NCI-H446 treated with DMSO at 0.1 percent for 48 hours (cell line): ENCODE measurements at places on chromosomes 3 and 15.

DNA sequence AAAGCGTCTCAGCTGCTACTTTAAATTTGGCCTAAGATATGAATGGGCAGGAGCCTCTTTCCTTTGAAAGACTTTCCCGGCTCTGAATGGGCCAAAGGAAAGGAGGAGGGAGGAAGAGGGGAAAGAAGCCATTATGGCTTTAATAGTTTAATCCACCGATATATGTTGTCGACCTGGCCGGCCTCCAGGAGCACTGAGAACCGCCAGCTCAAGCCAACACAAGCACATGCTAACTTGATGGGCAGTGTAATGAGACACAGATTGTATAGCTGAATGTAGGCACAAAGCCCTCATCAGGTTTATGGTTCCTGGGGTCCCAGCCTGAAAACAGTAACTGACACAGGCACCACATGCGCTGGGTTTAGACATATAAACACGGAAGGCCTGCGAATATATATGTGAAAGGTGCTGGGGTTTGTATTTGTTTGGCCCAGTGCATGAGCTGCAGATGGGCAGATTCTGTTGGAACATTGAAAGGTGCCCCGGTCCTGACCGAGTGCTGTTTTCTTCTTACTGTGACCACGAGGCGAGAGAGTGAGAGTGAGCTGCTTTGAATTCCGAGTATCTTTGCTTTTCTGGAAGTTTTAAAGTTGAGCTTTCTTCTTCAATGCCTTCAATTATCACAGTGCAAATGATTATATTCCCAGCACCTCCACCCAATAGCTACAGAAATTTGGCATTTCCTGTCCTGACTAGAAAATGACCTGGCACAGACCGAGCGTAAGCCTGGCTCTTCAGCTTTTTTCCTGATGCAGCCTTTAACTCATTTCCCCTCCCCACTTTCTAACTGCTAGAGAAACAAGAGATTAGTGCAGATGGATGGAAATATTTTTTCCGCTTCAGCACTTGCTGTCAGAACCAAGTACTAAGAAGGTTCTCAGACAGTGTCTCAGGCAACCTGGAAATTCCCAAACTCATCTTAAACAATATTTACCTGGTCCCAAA is 267.3 kb downstream of the RORA start:
- no peak for DNase-seq

DNA sequence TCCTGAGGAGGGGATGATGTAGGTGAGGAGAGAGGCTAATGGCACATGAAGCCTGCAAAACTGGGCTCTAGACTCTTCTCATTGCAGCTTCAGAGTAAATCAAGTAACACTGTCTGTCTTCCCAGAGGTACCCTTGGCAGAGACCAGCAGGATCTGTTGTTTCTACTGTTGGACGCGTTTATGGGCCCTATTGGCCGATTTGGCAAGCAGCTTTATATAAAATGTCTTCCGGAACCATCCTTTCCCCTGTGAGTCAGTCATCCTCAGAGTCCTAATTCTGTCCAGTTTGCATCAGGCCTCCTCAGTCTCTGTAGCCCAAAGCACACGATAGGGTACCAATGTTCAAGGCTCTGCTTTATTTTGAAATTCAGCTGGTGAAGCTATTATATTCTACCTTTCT is 325.9 kb downstream of the RORA start:
- no peak for DNase-seq

DNA sequence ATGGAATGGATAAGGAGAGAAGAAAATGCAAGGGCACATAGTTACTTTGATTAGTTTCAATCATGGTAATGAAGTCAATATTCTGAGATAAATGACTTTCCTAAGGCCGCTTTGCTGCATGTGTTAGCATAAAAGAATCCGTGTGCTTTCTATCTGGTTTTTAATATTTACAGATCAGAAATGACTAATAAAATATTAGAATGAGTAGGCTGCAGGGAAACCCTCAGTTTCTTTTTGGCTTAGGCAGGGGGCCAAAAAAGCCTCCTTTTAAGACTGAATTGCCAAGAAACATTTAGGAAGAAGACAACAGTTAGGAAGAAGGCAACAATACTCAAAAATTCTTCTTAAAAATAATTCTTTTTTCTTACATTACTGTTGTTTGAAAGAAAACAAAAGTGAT is 11.6 kb downstream of the NEK11 start:
- DNase-seq: no peak

DNA sequence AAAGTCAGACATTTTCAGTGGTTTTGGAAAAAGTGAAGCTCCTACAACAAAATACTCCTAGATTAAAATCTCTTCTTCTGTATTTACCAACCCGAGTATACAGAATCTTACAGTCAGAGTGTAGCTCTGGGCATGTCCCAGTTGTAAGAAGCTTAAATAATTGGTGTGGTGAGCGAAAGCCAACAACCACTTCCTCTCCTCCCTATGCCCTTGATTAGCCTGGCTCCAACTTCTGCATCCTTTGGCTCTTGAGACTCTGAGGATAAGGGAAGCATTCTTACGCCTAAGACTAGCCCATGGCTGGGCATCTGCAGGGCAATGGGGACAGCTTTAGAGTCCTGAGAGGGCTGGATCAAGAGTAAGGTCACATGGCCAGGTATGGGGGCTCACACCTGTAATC is 25.5 kb downstream of the RFT1 start:
- DNase-seq: no peak

GRCh38 chr3:14265246-14265962 is 86.8 kb downstream of the LSM3 start:
- no peak for DNase-seq

GRCh38 chr3:123313889-123314288 is 112.1 kb downstream of the SEC22A start:
- no peak for DNase-seq

- no peak for DNase-seq
These were observed 17.3 kb upstream of the UBE2E2 start for GRCh38 chr3:23185861-23186260.

DNA sequence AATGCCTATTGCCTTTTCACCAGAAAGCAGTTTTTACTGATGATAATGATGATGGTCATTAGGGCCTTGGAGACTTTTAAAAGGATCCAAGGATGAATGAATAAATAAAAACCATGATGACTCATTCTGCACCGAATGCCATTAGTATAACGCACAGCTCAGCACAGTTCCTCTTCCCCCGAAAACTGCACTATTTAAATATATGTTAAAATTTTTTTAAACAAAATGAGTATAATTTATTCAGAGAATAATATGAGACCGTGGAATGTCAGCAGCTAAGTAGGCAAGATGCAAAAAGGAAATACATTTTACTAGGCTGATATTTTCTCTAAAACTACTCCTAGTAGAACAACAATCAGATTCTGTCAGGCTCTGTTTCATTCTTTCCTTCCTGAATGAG is 83.4 kb upstream of the NANOGP8 start:
- no peak for DNase-seq

- DNase-seq: peak; percentile 63
These were observed 60.5 kb upstream of the ACTC1 start for GRCh38 chr15:34855893-34856292.

- DNase-seq: no peak
These were observed 283.6 kb upstream of the TPM1 start for GRCh38 chr15:62758952-62759349.

GRCh38 chr3:157176934-157177333 is 17.0 kb upstream of the CCNL1 start:
- no peak for DNase-seq

GRCh38 chr3:152524198-152525140 is 255.7 kb downstream of the MBNL1 start:
- no peak for DNase-seq

DNA sequence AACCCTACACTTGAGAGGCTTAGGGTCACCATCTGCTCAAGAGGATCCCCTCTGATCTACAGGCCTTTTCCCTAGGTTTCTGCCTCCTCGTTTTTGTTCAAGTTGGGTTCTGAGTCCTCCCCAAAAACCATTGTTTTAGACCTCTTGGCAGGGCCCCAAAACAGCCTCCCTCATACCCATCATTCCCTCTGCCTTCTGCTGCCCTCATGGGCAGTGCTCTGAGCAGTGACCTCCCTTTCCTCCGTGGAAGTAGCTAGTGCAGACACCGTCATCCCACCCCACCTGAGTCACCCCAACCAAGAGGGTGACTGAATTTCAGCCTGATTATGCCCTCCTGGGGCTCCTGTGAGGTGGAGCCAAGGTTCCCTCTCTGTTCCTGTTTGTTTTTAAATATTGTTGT is 92.0 kb downstream of the RBPMS2 start:
- DNase-seq: no peak

DNA sequence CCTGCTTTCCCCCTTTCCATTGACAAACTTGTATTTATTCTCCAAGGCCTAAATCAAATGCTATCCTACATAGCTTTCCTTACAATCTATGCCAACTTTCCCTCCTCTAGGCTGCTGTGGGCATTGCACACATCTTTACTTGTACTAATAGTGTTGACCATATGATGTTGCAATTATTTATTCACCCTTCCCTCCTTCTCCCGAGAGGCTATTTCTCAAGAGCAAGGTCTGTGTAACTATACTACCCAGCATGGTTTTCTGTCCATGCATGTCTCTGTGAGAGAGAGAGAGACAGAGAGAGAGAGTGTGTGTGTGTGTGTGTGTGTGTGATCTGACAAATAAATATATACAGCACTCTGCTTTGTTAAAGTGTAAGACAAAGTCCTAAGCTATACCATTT is 63.8 kb downstream of the GTPBP8 start:
- no peak for DNase-seq

DNA sequence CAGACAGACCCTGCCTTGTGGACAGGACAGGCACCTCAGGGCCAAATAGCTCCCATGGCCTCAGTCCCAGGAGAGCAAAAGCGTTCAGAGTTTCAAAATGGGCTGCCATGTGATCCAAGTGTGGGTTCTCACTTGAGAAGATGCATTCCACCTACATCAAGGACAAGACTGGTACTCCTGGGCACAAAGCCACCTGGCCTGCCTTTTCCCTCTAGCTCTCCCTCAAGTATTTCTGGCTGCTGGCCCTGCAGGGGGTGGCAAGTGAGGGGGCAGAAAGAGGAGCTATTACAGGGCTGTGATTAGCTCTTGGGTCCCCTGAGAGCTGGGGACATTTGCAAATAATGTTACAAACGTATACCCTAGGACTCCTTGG is 6.5 kb upstream of the COL7A1 start:
- no peak for DNase-seq

DNA sequence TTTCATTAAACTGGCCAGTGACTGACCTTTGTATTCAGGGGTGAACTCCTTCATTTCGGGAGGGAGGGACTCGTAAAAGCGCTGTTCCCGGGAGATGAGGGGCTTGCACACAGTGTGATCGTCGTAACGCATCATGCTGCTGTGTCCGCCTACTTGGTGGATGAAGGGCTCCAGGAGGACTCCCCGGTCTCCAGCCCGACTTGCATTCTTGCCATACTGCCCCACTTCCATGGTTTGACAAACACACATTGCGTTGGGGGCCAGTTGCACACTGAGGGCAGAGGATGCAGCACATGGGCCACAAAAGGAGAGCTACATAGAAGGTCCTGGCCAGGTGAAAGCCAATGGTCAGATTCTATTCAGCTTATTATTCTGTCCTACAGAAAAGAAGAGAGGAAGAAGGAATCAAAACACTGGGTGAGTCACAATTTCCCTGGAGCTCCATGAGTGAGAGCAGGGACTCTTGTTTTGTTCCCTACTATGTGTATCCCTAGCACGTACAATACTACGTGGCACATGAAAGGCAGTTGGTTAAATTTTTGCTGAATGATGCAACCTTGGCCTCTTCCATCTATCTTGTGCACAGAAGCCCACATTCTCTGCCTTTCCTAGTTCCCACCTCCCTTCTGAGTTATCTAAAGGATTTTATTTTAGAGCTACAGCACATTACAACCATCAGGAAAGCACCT is 24.2 kb upstream of the GMPPB start:
- DNase-seq: no peak

GRCh38 chr3:134699141-134699711 is 48.4 kb upstream of the KY start:
- peak; percentile 43 for DNase-seq
